ENCODE measurements at places on chromosomes 1 and 21. TPM values are rescaled to one million over a fixed set of nuclear protein-coding genes. Genes with fewer than 3 reads are reported as not detected.

NBPF6 gene
- total RNA-seq = not detected

JAK1 gene
- 110 TPM for total RNA-seq

AMY2A gene
- total RNA-seq = not detected

CHI3L1 gene
- not detected for total RNA-seq

RAB7B gene
- 3.5 TPM for total RNA-seq

GFI1 gene
- 0.15 TPM for total RNA-seq

DNASE2B gene
- total RNA-seq = not detected

RRP1B gene
- total RNA-seq = 29.0 TPM

OR13G1 gene
- total RNA-seq = not detected

FCRL2 gene
- total RNA-seq = not detected

RAD54L gene
- total RNA-seq = 9.9 TPM

TRMT13 gene
- total RNA-seq = 11.0 TPM

LCE3E gene
- not detected for total RNA-seq

HHAT gene
- total RNA-seq = 6.4 TPM

PHC2 gene
- 91.5 TPM for total RNA-seq

Data from chondrocyte (in vitro differentiated cells).